Mesenchymal stem cell (in vitro differentiated cells and primary cell): ENCODE measurements at places on chromosomes 1 and 21.

GRCh38 chr1:215132156-215132555 lies 49.6 kb downstream of the KCNK2 start:
- no peak for DNase-seq

GRCh38 chr1:101284021-101284420 lies 47.2 kb downstream of the S1PR1 start:
- DNase-seq, result no peak

DNA sequence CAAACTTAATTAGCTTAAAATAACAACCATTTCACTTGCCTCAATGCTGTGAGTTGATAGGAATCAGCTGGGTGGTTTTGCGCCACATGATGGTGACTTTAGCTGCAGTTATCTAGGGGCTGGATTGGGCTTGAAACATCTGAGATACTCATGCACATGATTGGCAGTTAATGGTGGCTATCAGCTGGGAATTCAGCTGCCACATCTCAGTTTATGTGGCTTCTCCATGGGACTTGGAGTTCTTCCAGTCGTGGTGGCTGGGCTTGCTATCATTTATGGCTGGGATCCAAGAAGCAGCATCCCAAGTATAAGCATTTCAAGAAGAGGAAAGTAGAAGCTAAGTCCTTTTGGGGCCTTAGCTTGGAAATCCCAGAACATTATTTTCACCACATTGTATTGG lies 36.4 kb downstream of the PDC start:
- peak; percentile 29 for DNase-seq

DNA sequence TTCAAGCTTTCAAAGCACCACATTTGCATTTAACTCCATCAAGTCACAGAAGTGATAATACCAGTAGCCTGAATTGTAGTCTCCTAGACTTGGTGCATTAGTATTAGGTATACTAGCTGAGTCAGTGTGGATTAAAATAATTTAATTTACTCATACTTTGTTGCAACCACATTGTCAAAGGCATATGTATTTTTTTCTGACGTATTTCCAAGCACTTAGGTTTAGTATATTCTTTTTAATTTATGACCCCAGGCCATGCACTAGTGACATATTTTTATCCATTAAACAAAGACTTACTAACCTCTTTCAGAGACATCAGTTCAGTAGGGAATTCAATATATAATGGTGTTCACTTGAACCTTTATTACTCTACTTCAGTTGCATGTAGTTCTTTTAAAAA lies 1894.5 kb downstream of the NCAM2 start:
- no peak for DNase-seq

DNA sequence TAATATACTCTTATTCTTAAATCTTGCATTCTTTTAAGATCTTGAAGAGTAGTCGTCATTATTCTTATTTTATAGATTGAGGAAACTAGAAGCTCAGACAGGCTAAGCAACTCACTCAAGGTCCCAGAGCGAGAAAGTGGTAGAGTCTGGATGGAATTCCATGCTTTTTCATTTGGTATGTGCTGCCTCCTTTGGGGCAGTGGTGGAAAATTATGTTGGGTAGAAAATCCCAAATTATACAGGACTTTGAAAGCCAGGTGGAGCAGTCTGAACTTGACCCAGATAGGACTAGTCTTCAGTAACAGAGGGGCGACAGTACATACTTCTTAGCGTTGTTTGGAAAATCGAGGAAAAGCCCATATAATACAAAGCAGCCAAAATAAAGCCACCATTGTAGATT lies 205.6 kb downstream of the ATG4C start:
- no peak for DNase-seq

- DNase-seq, result no peak
These were observed 86.7 kb upstream of the USP24 start for GRCh38 chr1:55301912-55302311.

DNA sequence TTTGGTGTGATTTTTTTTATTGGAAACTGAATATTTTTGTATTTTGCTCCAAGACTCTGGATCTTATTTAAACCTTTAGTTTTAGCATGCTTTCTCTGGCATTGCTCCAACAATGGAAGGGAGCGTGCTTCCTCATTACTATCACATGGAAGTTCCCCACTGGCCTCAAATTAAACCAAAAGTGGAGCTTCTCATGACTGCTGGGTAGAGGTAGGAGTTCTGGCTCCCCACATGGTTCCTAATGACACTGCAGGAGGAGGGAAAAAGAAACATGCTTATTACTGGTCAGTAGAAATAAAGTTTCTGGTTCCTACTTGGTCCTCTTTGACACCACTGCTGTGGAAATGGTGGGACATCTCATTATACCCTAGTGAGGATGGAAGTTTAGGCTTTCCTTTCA lies 310.5 kb downstream of the PTGER3 start:
- DNase-seq, result no peak

- DNase-seq, result peak; percentile 79
These were observed 101.2 kb downstream of the AKT3 start for GRCh38 chr1:243748706-243749283.

GRCh38 chr1:202230939-202231645 lies 37.5 kb downstream of the LGR6 start:
- DNase-seq, result no peak
